ENCODE measurements at places on chromosomes 6 and 20.

DNA sequence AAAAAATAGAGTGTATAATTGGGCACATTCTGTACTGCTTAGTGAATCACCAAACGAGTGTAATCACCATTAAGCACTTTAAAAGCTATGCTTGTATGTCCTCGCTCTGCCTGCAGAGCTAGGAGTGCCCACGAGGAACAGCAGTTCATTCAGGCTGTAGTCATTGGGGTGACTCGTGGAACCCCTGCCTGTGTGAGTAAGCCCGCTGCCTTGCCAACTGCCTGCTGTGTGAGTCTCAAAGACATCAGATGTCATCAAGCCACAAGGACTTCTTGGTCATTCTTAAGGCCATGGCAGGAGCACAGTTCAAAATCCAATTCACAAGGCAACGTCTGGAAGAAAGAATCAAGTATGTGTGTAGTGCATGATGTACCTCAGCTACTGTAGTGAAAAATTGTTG, 60.4 kb downstream of the FOXO3 start:
- DNase-seq: no peak

DNA sequence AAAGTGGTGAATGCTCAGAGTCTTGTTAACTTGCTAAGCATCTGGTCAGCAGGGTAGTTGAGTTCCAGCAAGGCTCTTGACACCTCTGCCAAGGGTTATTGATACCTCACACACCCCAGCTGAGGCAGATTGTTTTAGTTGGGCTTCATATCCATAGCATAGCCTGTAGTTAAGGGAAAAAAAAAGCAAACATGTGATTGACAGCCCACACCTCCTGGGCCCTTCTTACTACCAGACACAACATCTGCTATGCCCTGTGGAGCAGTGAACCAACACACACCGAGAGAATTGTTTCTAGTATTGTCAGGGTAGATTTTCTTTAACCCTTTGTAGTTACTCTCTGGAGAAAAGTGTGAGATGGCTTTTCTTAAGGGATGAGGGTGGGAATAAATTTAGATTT, 697.0 kb upstream of the POU3F2 start:
- DNase-seq: no peak

DNA sequence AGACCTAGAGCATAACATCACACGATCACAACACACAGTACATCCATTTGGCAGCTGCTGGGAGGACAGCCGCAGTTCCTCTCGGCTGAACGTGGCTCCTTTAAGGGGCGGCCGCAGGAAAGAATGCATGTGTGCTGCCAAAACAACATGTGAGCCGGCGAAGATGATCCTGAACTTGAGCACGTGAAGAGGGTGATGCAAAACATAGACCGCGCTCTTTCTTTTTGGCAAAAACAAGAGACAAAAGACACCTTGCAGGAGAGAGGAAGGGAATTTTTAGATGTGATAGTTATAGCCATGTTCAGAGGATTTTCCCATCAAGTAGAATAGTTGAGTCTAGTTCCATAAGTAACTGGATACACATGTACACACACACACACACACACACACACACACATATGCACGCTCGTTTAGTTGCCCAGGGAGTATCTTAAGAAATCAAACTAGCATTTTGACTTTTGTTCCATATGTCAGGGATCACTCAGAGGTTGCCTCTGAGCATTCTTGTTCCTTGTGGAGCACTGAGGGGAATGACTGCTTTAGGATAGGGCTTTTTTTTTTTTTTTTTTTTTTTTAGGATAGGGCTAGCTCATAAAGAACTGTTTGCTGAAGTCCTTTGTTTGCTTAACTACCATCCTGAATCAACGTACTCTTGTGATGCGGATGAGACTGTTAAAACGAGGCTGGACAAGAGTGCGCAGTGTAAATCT, 21.7 kb upstream of the RANBP9 start:
- DNase-seq: no peak

GRCh38 chr20:38184101-38184500, 19.0 kb upstream of the TGM2 start:
- DNase-seq: no peak

GRCh38 chr20:3402453-3402852, 5.0 kb downstream of the DNAAF9 start:
- no peak for DNase-seq

GRCh38 chr6:102619585-102619984, 1226.1 kb downstream of the GRIK2 start:
- no peak for DNase-seq

DNA sequence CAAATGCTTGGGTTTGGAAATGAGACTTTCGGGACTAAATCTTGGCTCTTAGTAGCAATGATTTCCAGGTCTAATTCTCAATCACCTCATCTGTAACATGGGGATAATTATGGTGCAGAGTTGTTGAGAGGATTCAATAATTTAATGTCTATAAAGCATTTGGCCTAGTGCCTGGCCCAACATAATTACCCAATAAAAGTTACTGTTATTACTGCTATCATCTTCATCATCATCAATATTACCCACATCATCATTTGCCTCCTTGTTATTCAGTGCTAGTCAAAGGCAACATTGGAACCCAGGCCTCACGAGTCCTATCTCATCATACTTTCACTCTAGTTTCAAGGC, 34.5 kb upstream of the RSPO3 start:
- no peak for DNase-seq

DNA sequence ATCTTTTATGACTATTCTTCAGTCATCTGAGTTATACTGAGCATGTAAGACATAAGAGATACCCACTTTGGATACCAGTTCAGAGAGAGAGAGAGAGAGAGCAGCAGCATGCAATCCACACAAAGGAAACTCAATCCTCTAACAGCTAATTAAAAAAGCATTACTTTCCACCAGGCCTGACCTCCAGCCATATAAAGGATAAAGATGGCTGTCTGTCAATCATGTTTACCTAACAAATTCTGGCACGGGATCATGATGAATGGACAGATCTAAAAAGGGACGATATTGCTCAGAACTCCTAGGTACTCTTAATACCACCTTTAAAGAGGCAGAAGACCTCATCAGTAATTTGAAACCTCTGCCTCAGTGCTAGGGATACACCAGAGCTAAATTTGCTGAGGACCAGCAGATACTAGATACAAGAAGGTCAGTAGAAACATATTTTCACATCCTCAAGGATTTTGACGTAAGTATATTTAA, 159.2 kb downstream of the RPS12 start:
- DNase-seq: no peak

DNA sequence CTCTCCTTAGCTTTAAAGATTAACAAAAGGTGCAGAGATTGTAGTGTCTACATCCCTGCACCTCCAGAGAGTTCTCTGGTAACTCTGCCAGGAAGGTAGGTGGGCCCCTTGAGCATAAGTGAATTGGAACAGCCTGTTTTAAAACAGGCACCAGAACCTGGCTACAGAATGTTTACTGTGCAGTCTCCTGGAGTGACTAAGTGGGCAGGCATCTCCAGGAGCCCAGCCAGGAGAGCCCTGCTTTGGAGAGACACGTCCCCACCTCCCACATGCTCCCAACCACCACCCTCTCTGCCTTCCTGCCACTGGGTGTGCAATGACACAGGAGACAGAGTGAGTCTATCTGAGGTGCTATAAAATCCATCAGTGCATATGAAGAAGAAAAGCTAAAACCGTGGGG, 110.3 kb upstream of the EYA4 start:
- DNase-seq: no peak

DNA sequence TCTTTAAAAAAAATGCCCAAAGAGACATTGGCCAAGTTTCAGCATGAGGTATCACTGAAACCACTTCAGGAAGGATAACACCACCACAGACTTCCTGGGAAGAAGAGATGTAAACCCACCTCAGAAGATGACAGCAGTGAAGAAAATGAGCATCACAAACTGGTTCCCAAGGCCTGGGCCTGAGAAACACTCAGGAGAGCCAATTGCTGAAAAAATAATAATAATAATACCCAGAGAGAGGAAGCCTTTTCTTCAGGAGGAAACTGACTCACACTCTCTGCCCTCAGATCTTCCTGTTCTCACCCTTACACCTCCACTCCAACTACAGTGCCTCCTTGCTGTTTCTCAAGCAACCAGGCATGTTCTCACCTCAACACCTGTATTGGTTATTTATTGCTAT, 68.1 kb upstream of the MAFB start:
- DNase-seq: no peak

- peak; percentile 76 for DNase-seq
Measured at GRCh38 chr6:158703111-158703836, 53.4 kb downstream of the SYTL3 start.

DNA sequence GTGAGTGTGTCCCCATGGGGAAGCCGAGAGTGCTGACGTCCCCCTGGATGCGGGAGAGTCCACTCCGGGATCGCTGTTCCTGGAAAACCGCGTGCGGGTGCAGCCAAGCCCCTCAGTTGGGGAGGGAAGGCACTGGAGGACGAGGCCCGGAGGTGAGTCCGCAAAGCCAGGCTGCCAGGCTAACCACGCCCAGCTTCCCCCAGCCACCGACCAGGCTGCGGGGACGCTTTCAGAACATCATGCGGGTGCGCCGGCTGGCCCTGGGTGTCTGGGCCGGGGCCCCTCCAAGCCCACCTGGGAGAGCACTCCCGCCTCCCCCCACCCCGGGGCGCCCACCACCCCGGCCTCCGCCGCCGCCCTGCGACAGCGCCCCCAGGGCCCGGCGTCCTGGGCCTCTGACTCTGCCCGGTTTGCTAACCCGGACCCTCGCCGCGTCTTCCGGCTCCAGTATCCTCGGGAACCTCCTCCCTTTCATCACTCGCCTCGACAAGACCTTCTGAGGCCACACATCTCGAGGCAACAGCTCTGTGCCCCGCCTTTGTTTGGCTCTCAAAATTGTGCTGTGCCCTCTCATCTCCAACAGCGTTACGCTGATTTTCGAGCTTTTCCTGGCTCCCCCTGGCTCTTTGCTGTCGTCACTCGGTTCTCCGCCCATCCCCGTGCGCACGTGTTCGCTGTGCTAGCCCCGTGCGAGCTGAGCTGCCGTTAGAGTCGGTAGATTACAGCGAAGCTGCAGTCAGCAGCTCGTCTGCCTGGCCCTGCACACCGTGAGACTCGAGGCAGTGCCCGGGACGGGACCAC, 47.1 kb upstream of the ENTPD6 start:
- peak; percentile 80 for DNase-seq

- no peak for DNase-seq
Measured at GRCh38 chr20:53126185-53126584, 154.0 kb downstream of the TSHZ2 start.

- DNase-seq: no peak
Measured at GRCh38 chr20:60931696-60932095, 320.4 kb upstream of the CDH4 start.

DNA sequence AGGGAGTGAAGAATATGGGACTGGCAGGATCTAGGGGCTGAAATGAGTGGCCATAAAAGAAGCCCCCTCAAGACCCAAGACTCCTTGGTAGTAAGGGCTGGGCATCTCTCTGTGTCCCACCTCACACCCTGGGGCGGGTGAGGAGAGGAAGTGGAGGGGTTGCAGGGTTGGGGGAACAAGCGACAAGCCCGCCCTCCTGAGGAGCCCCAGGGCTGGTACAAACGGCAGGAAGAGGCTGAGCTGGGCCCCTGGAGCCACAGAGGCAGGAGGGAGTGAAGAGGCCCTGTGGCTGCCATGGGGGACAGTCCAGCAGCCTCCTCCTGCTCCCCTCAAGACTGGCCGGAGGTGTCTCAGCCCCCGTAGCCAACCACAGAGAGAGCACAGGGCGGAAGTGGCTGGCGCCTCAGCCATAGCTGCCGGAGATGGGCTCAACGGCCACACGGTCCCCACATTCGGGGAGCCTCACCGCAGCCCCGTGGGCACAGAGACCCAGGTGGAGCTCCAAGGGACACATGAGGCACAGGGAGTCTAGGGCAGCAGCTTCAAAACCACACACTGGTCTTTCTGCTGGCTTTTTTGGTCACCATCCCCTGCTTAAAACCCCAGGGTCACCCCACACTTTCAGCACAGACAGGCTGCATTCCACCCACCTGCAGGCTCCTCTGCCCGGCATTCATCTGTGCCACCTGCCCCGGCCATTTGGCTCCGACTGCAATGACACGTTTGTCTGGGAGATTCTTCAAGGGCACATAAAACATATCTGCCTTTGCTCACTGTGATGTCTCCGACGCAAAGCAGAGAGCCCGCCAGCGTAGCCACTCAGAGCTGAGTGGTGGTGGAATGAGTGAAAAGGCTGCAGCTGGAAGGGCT, 524 bp downstream of the C20orf203 start:
- peak; percentile 87 for DNase-seq

DNA sequence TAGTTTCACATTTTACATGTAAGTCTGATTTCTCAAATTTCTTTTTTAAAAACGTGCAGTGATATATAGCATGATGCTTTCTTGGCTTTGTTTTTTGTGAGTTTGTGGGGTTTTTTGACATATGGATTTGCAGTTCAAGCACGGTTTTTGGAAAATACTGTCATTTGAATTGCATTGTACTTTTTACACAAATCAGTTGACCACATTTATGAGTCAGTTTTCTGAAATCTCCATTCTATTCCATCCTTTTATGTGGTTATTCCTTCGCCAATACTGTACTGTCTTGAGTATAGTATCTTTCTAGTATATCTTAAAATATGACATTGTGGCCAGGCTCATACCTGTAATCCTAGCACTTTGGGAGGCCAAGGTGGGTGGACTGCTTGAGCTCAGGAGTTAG, 890.0 kb upstream of the CITED2 start:
- no peak for DNase-seq

GRCh38 chr6:39026175-39026574, 22.4 kb upstream of the GLP1R start:
- no peak for DNase-seq

DNA sequence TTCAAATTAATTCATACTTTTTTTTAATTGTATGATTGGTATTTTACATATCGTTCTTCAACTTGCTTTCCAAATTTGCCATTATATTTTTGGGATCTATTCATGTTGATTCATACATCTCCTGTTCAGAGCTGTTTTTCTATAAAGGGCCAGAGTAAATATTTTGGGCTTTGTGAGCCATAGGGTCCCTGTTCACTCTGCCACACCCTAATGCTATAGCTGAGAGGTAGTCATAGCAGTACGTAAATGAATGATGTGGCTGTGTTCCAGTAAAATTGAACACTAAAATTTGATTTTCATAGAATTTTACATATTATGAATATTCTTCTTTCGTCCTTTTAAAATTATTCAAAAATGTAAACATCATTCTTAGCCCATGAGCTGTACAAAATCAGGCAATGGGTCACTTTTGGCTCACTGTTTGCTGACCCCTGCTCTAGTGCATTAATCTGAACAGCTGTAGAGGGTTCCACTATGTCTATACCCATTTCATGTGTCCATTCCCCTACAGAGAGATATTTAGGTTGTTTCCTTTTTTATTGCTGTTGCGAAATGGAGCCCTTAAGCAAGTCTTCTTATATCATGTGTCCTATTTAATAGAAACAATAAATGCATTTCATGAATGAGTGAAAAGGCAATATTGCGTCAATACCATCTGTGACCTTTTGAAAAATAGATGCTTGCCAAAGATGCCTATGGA, 136.4 kb upstream of the SALL4 start:
- DNase-seq: no peak

GRCh38 chr6:93079061-93079460, 340.3 kb downstream of the EPHA7 start:
- DNase-seq: no peak

GRCh38 chr6:158521759-158522158, 38.1 kb upstream of the TMEM181 start:
- no peak for DNase-seq

GRCh38 chr20:11912013-11912658, 5.6 kb upstream of the BTBD3 start:
- DNase-seq: no peak

Data from spleen (tissue), 13 donors.